Kidney tubule cell (primary cell): ENCODE measurements at places on chromosomes 6 and 20.

- DNase-seq = no peak
Observed at GRCh38 chr6:100796049-100796823, 84.9 kb downstream of the ASCC3 start.

GRCh38 chr20:35478804-35479472 lies 23.5 kb downstream of the CEP250 start:
- peak; percentile 7 for DNase-seq

DNA sequence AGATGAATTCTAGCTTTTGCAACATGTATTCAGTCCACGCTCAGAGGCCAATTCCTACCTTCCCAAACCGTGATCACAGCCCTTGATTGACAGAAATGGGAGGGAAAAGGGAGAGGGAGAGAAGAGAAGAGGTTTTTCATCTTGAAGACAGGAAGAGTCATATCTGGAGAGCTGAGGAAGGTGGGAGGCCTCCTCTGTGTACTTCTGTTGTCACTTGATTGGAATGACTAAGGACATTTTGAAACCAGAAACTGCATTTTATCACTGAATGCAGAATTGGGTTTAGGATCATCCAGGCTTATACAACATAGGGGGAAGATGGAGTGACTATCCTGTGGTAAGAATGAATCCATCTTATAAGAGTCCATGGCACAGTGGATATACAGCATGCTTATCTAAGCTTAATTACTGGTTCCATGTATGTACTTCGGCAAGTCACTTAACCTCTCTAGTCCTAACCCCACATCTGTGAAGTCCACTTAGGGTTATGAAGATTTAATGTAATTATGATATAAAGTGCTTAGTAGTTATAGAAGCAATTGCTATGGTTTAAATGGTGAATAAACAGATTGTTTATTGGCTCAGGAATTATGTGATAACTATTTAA lies 144.0 kb downstream of the BCKDHB start:
- no peak for DNase-seq

DNA sequence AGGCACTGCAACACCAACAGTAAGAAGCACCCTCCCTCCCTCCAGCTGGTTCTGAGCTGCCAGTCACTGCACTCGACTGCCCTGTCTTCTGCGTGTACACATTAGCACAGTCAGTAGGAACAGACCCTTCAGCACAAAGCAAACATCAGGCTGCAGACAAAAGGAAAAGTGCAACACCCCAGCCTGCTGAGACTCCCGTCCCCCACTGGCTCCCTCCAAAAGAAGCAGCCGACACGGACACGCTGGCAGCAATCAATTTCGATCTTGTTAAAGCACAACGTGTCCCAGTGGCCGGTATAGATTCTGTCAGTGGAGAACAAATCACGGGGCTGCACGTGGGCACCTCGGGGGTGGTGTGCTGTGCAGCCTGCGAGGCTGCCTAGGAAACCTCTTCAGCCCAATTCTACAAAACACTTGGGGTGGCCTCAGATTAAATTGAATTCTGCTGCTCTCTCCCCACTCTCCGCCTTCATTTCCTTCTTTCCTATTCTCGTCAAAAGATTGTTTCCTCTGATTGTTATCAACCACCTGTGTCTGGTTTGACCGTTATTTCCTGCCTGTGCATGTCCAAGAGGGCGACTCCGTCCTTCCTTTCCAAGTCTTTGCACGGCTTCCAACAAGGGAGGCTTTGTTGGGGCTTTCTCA lies 38.7 kb downstream of the TRAF3IP2 start:
- no peak for DNase-seq

GRCh38 chr6:32215617-32216016 lies 8.2 kb downstream of the NOTCH4 start:
- no peak for DNase-seq

DNA sequence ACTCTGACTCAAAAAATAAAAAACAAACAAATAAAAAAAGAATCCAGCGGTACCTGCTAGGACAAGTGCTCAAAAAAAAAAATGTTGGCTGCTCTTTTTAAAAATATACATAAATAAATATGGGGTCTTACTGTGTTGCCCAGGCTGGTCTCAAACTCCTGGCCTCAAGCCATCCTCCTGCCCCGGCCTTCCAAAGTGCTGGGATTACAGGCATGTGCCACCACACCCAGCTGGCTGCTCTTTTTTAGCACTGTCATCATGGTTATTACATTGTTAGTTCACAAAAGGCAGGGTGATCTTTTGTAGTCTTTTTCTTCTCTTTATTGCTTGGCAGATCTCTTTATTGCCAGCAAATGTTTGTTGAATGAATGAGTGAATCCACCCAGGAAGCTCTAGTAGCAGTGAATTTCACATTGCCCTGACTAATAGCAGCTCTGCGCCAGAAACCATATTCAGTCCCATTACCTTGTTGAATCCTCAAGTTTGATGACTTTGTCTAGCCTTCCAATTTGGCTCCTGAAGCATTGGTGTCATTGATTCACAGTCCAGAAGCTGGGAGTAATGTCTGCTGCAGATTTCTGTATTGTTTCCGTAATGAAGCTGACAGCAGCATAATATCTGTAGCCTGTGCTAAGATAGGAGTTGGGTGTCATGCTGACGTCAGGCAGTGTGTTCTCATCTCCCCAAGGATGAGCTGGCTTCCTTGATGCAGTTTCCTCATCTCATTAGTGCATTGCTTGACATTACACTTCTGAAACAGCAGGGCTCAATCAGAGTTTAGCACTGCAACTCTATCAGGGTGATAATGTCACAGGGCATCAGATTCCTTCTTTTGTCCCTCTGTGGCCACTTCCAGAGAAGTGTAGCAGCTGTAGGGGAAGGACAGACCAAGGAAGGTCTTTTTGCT lies 84.9 kb upstream of the TGM3 start:
- DNase-seq = peak; percentile 11

- DNase-seq = peak; percentile 65
Observed at GRCh38 chr6:69835414-69836179, 30.8 kb upstream of the COL19A1 start.

DNA sequence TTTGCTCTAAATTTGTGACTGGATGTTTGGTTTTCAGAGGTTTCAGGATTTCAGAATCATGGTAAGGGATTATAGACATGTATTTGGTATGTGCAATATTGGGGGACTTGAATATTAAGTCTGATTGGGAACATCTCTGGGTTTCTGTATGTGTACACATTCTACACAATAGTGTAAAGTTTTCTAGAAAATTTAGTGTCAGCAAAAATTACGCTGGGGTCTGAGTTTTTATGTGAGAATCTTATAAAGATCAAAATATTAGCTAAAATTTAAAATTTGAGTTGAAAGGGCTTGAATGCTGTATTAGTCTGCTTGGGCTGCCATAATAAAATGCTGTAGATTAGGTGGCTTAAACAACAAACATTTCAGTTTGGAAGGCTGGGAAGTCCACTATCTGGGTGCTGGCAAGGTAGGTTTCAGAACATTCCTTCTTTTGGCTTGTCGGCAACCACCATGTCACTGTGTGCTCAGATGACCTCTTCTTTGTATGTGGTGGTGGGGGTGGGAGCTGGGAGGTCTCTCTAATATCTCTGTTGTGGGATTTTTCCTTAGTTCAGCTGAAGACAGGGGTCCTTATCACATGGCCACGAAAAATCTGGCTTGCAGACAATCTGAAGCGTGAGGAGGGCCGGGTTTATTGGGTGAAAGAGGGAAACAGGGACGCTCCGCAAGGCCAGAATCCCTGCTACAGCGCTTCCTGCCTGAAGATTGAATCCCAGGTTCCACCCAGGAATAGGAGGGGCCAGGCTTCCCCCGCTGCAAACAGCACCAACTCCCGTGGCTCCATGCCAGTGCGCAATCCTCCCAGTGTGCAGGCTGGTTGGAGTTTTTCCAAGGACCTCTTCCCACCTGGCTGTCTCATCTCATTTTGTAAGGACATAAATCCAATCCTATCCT lies 299.7 kb downstream of the PLCB1 start:
- DNase-seq = peak; percentile 78

DNA sequence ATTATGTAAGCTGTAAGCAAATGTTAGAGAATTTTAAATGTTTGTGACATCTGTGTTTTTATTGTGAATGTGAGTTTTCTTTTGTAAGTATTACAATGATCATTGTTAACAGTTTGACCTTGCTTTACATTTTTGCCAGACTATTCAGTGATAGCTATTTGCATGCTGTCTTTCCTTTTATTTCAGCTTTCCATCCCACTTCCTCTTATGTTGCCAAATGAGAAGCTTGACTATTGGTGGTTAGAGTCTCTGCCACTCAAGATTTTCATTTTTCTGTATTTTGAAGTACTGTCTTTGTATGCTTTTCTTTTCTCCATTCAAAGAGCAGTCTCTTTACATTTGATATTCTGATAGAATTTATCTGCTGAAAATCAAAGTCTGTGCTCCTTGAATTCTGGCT lies 104.1 kb downstream of the PRIM2 start:
- DNase-seq = no peak

- DNase-seq = no peak
Observed at GRCh38 chr6:57048577-57048976, 2.1 kb downstream of the KIAA1586 start.

DNA sequence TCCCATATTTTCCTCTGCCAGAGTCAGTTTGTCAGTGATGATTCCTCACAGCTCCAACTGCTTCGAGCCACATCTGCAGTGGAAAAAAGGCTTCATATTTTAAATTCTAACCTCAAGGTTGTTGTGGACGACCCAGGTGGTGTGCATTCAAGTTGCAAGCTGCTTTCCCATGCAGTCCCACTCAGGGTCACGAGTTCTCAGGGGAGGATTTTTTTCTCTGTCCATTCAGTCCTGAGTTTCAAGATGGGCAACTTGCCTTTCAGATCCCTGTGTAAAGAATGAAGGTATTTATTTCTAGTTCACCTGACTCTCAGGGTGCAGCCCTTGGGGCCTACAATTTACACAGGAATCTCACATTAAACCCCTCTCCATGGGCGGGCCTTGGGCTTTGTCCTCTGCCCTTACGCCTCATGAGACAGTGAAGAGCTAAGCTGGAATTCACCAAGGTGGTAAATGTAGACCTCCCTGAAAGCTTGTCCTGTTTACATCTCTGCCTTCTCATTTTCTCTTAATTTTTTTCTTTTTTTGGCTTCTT lies 65.9 kb downstream of the TPD52L1 start:
- DNase-seq = no peak

DNA sequence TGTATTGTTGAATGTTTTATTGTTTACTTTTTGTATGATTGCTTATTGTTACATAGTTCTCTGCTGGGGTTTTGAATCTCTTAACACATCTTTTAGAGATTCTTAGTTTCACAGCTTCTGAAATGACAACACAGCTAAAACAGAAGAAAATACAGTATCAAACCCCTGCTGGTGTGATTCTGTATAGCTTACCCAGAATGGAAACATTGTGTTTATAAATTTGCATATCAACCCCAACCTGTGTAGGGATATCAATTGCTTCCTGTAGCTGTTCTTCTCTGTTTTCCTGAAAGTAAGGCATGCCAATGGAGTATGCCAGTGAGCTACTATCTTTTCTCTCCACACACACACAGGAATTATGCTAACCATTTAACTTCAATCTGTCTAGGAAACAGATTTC lies 64.3 kb upstream of the ID4 start:
- DNase-seq = no peak

DNA sequence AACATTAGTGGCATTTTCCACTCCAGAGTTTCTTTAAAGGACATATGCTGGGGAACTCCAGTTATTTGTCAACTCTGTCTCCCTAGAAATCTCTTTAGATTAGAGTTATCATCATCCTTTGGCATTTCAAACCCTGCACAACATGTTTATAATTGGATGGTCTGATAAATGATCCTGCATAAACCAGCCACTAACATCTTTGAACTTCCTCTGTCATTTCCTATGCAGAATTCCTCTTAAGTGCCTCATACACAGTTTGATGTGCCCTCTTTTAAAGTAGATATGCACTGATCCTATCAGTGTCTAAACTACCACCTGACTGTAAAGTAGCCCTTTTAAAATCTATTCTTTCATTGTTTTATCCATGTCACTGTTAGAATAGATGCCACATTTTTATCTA lies 306.3 kb upstream of the IRAK1BP1 start:
- DNase-seq = no peak

DNA sequence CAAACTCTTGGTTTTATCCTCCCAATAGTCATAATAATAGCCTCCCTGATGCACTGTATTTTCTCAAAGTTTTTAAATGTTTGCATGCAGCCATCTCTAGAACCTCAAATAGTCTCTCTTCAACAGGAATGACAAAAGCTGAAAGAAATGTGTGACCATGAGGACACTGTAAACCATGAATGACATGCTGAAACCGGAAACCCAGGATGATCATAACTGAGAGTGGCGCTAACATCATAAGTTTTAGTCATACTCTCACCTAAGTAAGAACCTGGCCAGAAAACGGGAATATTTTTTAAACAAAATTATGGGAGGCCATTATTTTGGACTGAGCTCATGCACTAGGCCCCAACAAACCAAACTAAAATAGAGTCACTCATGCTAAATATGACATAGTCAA lies 278.4 kb upstream of the STXBP5 start:
- DNase-seq = no peak

- no peak for DNase-seq
Observed at GRCh38 chr20:50335866-50336265, 145.2 kb downstream of the CEBPB start.

GRCh38 chr20:25269833-25270170 lies 21.9 kb downstream of the PYGB start:
- DNase-seq = no peak
